ENCODE measurements at places on chromosomes 2 and 18. TPM values are rescaled to one million over a fixed set of nuclear protein-coding genes. Genes with fewer than 3 reads are reported as not detected.

The MTIF2 gene
- 1.8 TPM for total RNA-seq

The MAB21L4 gene
- total RNA-seq: 0.97 TPM

The SCN7A gene
- total RNA-seq: 50.6 TPM

The TWIST2 gene
- total RNA-seq: 28.1 TPM

The PKDCC gene
- total RNA-seq: 244 TPM

The AGXT gene
- not detected for total RNA-seq

The NRBP1 gene
- total RNA-seq: 57.6 TPM

The KCNK3 gene
- 7.8 TPM for total RNA-seq

The STRN gene
- 29.0 TPM for total RNA-seq

The SESTD1 gene
- 41.0 TPM for total RNA-seq

The LRRTM1 gene
- not detected for total RNA-seq

The AQP12A gene
- total RNA-seq: not detected

The CCDC74B gene
- 4.6 TPM for total RNA-seq

The HOXD4 gene
- total RNA-seq: 6.8 TPM

The CCDC148 gene
- not detected for total RNA-seq

The RAX gene
- not detected for total RNA-seq

Measured in uterus (tissue), 4 donors.